ENCODE measurements at places on chromosomes 5 and 9. TPM values are rescaled to one million over a fixed set of nuclear protein-coding genes. Genes with fewer than 3 reads are reported as not detected.

SPATA31A3 gene
- not detected for total RNA-seq

PCDHGA6 gene
- 12.0 TPM for total RNA-seq

PTCH1 gene
- total RNA-seq, result 36.0 TPM

CREB3 gene
- total RNA-seq, result 39.5 TPM

FOXD4 gene
- 0.27 TPM for total RNA-seq

ARID3C gene
- total RNA-seq, result not detected

SNCB gene
- total RNA-seq, result not detected

BTNL3 gene
- not detected for total RNA-seq

URM1 gene
- total RNA-seq, result 34.0 TPM
